Cerebellar cortex (tissue), 1 donor: ENCODE measurements at places on chromosomes 12 and 14.

DNA sequence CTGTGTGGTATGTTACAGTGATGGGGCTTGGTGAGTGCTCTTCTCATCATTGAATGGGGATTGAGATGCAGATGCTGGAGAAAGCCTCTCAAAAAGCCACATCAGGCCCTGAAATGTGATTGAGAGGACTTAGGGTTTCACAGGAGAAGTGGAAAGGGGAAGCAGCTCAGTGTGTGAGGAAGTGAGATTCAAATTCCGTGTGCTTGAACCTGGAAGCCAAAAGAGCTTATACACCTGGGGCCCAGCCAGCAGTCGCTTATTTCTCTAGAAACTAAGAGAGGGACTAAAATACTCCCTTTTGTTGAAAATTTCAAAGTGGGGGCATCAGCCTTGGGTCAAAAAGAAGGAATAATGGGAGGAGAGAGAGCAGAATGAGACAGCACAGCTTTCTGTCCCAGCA lies 39.1 kb upstream of the GZMB start:
- no peak for DNase-seq

DNA sequence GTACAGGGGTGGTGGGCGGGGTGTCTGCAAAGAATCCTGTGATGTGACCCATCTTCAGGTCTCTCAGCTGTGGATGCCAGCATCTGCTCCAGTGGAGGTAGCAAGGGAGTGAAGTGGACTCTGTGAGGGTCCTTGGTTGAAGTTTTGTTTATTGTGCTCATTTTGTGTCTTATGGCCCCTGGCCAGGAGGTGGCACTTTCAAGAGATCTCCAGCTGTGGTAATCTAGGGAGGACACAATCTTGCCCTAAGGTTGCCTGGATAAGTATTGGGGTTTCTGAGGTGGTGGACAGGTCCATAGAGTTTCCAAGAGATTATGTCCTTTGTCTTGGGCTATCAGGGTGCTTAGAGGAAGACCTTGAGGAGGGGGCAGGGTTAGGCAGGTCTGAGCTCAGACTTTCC lies 260.7 kb downstream of the CCDC59 start:
- no peak for DNase-seq

- DNase-seq, result peak; percentile 24
These were observed 17.1 kb upstream of the DLK1 start for GRCh38 chr14:100709289-100710284.

- no peak for DNase-seq
These were observed 433.5 kb downstream of the DAD1 start for GRCh38 chr14:22155571-22155970.

GRCh38 chr12:108505129-108505528 lies 9.9 kb upstream of the FICD start:
- no peak for DNase-seq

- no peak for DNase-seq
These were observed 40.5 kb downstream of the CRACR2A start for GRCh38 chr12:3712209-3712992.

DNA sequence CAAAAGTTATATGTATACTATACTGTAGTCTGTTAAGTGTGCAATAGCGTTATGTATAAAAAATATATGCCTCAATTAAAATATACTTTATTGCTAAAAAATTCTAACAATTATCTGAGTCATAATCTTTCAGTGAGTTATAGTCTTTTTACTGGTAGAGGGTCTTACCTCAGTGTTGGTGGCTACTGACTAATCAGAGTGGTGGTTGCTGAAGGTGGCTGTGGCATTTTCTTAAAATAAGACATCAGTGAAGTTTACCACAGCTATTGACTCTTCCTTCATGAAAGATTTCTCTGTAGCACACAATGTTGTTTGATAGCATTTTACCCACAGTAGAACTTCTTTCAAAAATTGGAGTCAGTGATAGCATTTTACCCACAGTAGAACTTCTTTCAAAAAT lies 23.4 kb downstream of the POLR3B start:
- DNase-seq, result no peak

DNA sequence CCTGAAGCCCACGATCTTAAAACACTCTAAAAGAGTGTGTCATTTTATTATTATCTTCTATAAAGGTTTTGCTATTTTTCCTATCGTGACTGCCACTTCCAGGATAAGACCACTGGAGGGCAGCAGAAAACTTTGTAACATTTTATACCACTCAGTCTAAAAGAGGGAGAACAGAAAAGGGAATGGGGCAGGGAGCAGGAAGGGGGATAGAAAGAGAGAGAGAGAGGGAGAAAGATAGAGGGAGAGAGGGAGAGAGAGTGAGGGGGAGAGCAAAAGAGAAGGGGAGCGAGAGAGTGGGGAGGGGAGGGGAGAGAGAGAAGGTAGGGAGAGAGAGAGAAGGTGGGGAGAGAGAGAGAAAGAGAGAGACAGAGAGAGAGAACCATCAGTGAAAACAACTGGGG lies 2.0 kb upstream of the ART4 start:
- peak; percentile 73 for DNase-seq

DNA sequence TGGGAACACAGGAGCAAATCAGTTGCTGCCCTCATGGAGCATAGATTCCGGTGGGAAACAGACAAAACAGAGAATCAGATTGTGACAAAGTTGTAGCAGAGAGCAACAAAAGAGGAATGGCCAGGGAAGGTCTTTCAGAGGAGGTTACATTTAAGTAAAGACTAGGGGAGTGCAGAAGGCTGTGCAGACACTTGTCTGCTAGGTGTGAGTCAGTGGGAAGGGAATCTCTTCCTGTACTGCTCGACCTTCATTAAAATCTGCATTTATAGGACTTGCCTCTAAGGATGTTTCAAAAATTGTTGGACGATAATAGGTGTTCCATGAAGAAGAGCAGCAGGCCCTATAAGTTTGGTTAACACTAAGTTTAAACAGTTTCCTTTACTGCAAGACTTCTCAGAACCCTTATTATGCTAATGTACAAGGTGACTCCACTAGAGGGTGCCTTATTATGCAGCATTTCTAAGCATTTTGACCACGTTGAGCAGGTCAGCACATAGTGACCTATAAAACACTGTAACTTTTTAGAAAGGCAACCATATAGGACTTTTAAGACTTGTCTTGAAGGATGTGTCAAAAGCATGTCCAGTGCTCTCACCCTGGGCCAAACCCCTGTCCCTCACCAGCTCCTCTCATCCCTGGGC lies 91.8 kb upstream of the RIC8B start:
- peak; percentile 10 for DNase-seq

GRCh38 chr12:76024942-76025600 lies 6.5 kb downstream of the PHLDA1 start:
- DNase-seq, result no peak

- no peak for DNase-seq
These were observed 983.7 kb upstream of the FLRT2 start for GRCh38 chr14:84546236-84546635.

DNA sequence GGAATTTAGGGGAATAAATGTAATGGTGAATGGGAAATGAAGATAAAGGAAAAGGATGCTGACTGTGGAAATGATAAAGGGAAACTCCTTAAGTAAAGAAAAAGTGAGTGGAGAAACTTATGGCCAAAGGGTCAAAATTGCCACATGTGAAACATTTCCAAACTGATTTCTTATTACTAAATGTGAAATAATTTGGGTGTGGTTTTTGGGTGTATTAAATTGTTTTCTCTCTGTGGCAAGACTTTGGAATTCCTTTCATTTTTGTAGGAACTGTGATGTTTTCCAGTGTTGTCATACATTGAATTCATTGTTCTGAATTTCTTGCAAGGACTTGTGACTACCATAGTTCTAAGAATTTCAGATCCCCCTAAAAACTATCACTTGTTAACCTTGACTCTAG lies 1891.5 kb upstream of the SEL1L start:
- DNase-seq, result no peak

- no peak for DNase-seq
These were observed 2.6 kb downstream of the SDR39U1 start for GRCh38 chr14:24439830-24440605.

- DNase-seq, result no peak
These were observed 124.4 kb downstream of the DAD1 start for GRCh38 chr14:22464422-22465142.

GRCh38 chr12:110046451-110047187 lies 1.7 kb downstream of the C12orf76 start:
- no peak for DNase-seq

DNA sequence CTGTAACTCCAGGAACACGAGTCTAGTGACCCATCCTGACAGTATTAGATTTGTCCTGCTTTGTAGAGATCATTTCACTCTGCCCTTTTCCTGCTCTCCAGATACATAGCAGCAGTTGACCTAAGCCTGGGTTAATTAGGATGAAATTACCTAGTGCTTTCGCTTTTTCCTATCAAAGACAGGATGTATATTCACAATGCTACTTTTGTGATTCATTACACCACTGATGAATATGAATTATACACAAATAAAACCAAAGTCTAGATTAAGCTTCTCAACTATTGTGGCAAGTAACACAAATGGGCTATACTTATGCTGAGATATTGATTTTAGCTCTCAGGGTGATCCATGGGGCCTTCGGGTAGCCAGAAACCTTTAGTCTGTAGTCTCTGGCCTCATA lies 17.9 kb downstream of the CERS5 start:
- no peak for DNase-seq

- DNase-seq, result peak; percentile 22
These were observed 91.6 kb downstream of the DHRS2 start for GRCh38 chr14:23727566-23728335.

GRCh38 chr12:99600388-99600787 lies 47.2 kb upstream of the GARIN6 start:
- DNase-seq, result peak; percentile 30

DNA sequence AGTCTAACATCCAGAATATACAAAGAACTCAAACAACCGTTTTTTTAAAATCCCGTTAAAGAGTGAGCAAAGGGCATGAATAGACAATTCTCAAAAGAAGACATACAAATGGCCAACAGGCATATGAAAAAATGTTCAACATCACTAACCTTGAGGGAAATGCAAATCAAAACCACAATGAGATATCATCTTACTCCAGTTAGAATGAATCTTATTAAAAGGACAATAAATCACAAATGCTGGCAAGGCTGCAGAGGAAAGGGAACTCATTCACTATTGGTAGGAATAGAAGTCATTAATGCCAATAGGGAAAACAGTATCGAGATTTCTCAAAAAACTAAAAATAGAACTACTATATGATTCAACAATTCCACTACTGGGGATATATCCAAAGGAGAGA lies 520.1 kb downstream of the RMST start:
- DNase-seq, result no peak
